ENCODE measurements at places on chromosomes 11 and 22. TPM values are rescaled to one million over a fixed set of nuclear protein-coding genes. Genes with fewer than 3 reads are reported as not detected.

DNA sequence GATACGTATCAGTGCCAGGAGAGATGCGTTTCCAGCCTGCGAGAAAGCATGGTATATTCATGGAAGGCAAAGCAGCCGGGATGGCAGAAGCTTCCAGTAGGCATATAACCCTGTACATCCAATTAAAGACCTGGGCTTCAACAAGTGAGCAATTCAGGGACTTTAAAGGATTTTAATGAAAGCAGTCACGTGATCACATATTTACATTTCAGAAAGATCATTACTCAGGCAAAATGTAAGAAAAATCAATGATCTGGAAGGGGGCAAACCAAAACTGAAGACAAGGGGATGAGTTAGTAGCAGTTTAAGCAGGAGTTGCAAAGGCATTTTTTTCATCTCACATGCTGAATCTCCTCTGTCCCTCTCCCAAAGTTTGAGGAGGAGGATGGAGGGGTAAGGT, 7.8 kb downstream of the CDON start:
- H3K27me3 ChIP-seq: peaks cover 11% of the 10 kb centered on the region
- no peak overlapping the region for H3K27ac ChIP-seq
- DNase-seq: no peak
- peaks cover 4% of the 10 kb centered on the region for H3K4me1 ChIP-seq
- H3K36me3 ChIP-seq: no peaks in the 10 kb centered on the region

DNA sequence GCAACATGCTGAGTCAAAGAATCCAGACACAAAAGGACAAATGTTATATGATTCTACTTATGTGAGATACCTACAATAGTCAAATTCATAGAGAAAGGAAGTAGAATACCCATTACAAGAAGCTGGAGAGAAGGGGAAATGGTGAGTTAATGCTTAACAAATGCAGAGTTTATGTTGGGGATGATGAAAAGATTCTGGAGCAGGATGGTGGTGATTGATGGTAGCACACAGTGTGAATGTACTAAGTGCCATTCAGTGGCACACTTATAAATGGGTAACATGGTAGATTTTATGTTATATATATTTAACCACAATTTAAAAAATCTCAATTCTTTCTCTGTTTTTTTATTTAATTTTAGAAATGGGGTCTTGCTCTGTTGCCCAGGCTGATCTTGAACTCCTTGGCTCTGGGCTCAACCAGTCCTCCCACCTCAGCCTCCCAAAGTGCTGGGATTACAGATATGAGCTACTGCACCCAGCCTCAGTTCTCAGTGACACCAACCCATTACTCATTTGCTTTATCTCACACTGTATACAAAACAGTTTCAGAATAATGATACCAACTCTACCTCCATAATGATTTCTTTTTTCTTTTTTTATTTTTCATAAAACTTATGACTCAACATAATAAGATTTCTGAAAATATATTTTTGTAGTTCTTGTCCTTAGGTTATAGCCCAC, 9.6 kb upstream of the RELA start:
- no peak overlapping the region for H3K27ac ChIP-seq
- peak; percentile 17 for DNase-seq
- H3K27me3 ChIP-seq: no peaks in the 10 kb centered on the region
- no peaks in the 10 kb centered on the region for H3K36me3 ChIP-seq
- H3K4me1 ChIP-seq: peaks cover 3% of the 10 kb centered on the region
- no peak overlapping the region for H3K4me3 ChIP-seq

JAML gene
- 251 TPM for total RNA-seq

DNA sequence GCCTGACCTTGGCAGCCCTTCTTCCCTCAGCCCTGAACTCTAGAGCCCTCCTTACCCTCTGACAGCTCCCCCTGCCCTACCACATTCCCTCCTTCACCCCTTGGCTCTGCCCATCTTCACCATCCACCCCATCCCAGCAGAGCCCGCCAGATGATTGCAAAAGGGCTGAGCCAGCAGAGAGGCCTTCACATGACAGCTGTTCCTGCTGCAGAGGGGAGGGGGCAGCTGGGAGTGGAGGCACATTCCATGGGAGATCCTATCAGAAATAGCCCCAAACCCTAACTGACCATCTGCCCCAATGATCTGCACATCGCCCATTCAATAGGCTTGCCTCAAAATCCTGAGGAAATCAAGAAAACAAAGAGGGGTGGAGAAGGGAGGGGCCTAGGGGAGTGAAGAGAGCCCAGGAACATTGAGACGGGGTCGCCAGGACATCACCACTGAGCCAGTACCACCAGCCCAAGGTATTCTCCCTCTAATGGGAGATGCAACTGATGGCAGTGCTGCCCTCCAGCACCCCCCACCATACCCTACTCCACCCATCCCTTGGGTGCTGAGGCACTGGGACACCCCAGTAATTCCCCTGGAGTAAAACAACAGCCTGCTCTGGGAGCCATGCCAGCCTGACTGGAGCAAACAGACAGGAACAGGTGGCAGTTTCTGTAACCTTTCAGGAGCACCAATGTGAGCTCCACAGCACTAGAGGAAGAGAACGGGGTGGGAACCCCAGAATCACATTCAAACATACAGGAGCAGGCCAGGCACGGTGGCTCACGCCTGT, 8.0 kb upstream of the AHNAK start:
- H3K4me3 ChIP-seq: no peak overlapping the region
- H3K27ac ChIP-seq: peak overlapping the region; percentile 94
- peaks cover 31% of the 10 kb centered on the region for H3K36me3 ChIP-seq
- no peaks in the 10 kb centered on the region for H3K27me3 ChIP-seq

CST6 gene
- not detected for total RNA-seq

- no peaks in the 10 kb centered on the region for H3K36me3 ChIP-seq
- no peak overlapping the region for H3K4me3 ChIP-seq
- H3K27me3 ChIP-seq: no peaks in the 10 kb centered on the region
- DNase-seq: no peak
Observed at GRCh38 chr22:32634421-32634981, 159.9 kb downstream of the FBXO7 start.

DNA sequence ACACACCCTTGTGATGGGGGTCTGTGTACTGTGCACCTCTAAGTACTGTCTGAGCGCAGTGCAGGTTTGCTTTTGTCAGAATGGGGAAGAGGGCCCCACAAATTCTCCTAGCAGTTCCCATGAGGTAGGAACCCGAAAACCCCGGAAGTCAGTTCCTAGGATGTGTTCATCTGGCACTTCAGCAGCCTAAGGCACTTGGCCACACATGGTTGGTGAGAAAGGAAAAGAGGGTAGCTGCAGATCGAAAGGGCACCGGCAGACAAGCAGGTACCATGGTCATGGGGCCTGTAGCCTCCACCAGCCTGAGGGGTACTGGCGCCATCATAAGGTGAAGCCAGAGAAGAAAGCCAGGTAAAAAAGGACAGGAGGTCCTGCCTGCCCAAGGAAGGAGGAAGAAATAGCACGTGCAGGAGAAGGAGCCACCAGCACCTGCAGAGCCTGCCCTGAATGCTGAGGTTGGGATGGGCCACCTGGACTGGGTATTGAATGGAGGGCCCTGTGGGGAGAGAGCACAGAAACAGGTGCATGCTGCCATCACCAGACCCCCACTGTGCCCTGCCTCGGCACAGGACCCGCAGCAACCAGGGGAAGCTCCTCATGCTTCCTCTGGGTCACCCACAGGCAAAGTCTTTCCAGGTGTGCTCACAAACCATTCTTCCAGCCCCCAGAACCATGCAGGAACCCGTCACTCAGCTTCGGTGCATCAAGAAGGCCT, 8.1 kb upstream of the CASTOR1 start:
- no peak for DNase-seq
- peaks cover 11% of the 10 kb centered on the region for H3K36me3 ChIP-seq
- no peak overlapping the region for H3K4me3 ChIP-seq
- H3K27ac ChIP-seq: peak overlapping the region; percentile 51
- H3K27me3 ChIP-seq: no peaks in the 10 kb centered on the region

- no peaks in the 10 kb centered on the region for H3K36me3 ChIP-seq
- H3K27me3 ChIP-seq: peaks cover 14% of the 10 kb centered on the region
- DNase-seq: no peak
- H3K4me3 ChIP-seq: no peak overlapping the region
- H3K27ac ChIP-seq: no peak overlapping the region
Observed at GRCh38 chr22:39155421-39155820, 2.9 kb upstream of the CBX7 start.

ARHGEF17 gene
- 0.41 TPM for total RNA-seq

- H3K36me3 ChIP-seq: peaks cover 42% of the 10 kb centered on the region
- peaks cover 75% of the 10 kb centered on the region for H3K4me1 ChIP-seq
- no peaks in the 10 kb centered on the region for H3K27me3 ChIP-seq
- peak overlapping the region; percentile 28 for H3K4me3 ChIP-seq
- DNase-seq: peak; percentile 57
Observed at GRCh38 chr11:108239076-108239475, 16.2 kb downstream of the ATM start.

JHY gene
- 1.3 TPM for total RNA-seq

DNA sequence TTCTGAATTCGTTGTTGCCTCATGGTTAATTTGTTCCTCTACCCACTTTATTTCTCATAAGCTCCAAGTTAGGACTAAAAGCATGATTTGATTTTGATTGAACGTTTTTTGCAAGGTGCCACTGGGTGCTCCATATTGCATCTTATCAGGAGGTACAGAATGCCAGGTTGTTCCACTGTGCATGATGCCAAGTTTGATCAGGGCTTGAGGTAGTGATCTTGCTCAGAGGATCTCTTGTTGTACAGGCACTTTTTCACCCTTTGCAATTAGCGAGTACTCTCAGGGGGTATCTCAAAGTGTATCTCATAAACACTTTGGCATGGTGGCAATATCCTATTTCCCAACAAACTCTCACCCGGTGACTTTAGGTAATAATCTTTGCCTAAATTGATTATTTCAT, 4.0 kb downstream of the GRAP2 start:
- peaks cover 32% of the 10 kb centered on the region for H3K4me1 ChIP-seq
- no peak for DNase-seq
- H3K27ac ChIP-seq: peak overlapping the region; percentile 92
- peak overlapping the region; percentile 80 for H3K4me3 ChIP-seq
- peaks cover 36% of the 10 kb centered on the region for H3K36me3 ChIP-seq

All from activated CD8-positive, alpha-beta T cell treated with anti-CD3 and anti-CD28 coated beads for 36 hours (primary cell).